Stimulated activated CD4-positive, alpha-beta T cell treated with anti-CD3 and anti-CD28 coated beads, Interleukin-4, amount 100 ng/mL, for 4 hours (primary cell): ENCODE measurements at places on chromosomes 1 and 21.

DNA sequence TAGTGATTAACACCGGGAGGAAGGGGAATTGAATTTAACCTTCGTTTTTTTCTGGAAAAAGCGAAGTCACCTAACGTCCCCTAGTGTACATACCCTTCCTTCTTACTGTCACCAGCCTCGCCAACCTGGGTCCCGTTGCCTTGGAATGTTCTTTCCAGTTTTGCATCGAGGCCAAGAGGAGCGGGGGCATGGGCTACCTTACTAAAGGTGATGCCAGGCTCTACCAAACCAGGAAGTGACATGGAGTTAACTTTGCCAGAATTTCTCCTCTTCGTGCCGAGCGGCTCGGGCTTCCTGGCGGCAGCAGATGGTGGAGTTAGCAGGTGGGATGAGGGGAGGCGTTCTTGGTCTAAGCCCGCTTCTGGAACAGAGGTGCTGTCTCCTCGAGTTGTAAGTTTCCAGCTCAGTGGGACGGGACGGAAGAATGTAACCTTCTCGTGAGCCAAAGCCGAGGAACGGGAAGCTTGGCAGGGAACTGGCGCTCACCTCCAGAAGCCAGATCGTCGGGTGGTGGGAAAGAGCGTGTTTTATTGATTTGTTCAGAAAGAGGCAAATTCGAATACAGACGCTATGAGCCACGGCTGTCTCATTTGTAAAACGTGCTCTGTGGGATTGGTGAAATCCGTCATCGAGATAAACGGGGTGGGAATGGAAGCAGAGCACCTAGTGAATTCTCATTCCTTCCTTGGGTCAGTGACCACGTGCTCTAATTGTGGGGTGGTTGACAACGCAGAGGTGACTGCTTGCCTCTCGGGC is 486 bp downstream of the NIPAL3 start:
- DNase-seq, result no peak

DNA sequence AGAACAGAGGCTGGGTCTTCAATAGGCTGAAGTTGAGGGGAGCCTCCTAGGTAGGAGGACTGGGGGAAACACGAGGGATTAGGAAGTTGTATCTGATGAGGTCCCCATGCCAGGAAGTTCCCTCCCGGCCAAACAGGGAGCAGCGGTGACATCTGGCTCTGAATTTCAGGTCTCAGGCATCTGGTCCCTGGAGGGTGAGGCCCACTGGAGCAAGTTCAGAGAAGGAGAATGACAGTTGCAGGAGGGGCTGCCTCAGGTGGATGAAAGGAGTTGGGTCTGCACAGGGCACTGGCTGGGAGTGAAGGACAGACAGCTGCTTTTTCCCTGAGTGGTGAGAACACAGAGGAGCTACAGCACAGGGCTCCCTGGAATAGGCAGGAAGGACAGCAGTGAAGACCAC is 9.1 kb downstream of the TMEM9 start:
- no peak for DNase-seq

DNA sequence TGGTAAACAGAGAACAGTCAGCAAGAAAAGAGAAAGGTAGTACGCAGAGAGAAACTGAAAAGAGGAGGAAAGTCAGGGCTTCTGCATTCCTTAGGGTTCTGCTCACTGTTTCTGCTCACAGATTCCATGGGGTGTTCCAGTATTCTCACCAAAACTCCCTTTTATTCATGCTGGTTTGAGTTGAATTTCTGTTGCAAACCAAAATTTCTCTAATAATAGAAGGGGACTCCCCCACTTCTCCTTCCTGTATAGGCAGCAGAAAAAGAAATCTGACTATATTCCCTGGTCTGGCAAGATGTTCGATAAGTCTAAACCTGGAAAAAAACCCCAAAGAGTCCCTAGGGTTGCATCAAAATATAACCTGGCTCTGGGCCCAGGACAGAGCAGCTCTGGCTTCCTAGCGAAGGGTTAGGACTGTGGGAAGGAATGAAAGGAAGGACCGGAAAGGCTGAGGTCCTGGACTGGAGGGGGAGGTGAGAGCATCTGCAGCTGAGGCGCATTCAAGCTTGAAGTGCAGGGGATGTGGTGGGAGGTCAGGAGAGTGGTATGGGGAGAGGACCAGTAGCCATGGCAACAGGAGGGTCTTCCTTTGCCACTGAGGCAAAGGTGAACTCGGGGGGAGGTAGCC is 18.8 kb upstream of the RGS16 start:
- DNase-seq, result no peak

DNA sequence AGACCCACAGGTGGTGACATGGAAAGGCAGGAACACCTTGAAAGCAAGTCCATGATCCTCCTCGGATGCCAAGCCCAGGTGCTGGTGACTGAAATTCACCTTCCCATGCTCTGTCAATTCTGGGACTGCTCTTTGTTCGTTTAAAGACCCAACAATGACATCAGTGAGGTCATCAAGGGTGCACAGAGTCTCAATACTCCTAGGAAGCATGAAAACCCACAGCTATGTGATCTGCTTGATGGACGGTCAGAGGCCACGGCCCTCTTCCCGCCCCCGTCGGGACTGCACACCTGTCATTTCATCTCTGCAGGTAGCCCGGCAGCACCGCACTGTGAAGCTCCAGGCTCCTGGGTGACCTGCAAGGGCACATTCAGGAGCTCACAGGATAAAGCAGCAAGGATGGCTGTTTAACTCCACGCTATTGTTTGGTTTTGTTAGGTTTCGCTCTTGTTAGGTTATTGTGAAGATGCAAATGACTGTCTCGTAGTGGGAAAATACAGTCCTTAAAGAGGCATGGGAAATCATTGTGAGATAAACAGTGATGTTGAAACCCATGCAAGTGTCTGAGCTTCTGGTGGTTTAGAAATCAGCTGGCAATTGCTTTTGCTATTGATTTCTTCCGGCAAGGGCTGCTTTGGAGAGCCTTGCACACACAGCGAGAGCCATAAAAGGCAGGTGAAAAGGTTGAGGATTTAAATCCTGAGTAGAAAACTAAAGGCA is 124.8 kb upstream of the AJAP1 start:
- DNase-seq, result no peak

GRCh38 chr1:182428043-182428442 is 21.9 kb upstream of the RGSL1 start:
- DNase-seq, result no peak
